ENCODE measurements at places on chromosomes 2 and 18. TPM values are rescaled to one million over a fixed set of nuclear protein-coding genes. Genes with fewer than 3 reads are reported as not detected.

DNA sequence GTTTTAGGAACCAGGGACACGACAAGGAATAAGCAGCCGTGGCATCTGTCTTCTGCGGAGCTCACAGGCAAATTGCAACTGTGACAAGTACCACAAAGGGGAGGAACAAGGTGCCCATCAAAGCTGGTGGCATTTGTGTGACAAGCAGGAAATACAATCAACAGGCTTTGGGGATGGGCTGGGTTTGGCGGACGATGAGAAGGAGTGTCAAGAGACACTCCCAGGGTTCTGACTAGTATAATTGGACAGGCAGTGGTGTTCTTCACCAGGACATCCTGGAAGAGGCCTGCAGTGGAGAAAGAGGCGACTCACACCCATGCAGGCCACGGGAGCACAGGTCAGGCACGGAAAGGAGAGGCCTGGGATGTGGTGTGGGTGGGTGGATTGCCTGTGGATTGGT, 14.2 kb upstream of the SPATA3 start:
- no peak for DNase-seq

The SMYD1 gene
- not detected for total RNA-seq

GRCh38 chr2:189854187-189854586, 69.9 kb downstream of the PMS1 start:
- no peak for DNase-seq

DNA sequence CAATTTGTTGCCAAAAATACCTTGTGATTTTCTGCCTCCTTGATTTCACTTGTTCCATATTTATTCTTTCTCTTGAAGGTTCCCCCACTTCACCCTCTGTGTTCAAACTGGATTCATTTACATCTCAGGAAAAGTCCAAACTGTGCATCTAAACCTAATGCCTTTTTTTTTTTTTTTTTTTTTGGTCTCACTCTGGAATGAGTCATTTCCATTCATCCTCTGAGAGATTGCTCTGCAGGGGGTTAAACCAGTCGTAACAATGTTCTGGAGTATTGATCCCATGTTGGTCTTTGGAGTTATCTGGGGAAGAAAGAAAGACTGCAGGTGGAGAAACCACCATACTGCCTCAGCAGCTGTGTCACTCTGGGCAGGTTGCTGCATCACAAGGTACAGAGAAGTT, 119.7 kb downstream of the TACR1 start:
- DNase-seq, result no peak

The IHH gene
- total RNA-seq, result not detected

DNA sequence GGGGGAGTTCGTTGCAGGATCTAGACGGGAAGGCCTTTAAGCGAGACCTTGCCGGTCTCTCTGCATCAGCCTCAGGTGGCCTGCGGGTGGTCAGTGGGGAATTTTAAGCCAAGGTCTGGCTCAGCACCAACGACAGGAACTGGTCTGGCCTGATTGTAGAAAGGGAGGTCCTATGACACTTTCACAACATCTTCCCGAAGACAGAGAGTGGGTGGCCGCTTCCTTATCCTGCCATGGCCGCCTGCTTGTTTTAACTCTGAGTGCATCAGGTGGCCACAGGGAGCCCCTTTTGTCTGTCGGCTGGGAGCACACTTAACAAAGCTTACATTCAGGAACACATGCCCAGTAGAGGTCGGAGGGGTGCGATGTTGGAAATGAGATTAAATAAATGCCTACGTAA, 363.7 kb upstream of the MYT1L start:
- DNase-seq, result no peak

GRCh38 chr2:44569491-44569890, 207.7 kb downstream of the CAMKMT start:
- DNase-seq, result no peak

The APCDD1 gene
- total RNA-seq, result not detected

DNA sequence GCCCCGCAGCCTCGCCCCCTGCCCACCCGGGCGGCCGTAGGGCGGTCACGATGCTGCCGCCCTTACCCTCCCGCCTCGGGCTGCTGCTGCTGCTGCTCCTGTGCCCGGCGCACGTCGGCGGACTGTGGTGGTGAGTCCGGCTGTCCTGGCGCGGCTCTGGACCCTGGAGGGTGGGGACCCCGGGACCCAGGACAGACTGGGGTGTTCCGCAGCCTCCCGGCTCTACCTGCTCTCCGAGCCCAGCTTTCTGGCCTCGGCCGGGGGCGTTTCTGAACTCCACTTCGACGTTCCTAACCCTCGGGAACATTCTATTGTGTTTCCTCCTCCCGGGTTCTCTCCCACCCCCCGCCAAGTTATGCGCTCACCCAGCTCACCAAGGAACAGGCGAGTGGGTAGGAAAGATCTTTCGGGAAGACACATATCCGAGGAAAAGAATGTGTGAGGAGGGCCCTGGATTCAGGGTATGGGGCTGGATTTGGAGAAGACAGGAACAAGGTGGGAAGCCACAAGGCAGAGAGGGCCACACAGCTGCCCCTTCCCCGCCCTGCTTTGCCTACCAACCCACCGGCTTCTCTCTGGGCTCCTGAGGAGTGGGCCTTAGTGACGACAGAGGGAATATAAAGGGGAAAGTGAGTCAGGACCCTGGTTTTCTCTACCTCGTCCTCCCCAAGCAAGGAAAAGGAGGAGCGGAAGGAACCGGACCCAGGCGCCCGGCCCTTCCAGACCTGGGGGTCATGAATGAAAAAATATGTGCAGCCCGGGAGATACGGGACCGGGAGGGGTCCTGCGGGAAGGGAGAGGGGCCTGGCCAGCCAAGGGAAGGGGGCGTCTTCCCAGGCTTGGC, 605 bp downstream of the WNT6 start:
- DNase-seq, result no peak

GRCh38 chr2:237012577-237013267, 73.0 kb upstream of the COPS8 start:
- DNase-seq, result no peak

DNA sequence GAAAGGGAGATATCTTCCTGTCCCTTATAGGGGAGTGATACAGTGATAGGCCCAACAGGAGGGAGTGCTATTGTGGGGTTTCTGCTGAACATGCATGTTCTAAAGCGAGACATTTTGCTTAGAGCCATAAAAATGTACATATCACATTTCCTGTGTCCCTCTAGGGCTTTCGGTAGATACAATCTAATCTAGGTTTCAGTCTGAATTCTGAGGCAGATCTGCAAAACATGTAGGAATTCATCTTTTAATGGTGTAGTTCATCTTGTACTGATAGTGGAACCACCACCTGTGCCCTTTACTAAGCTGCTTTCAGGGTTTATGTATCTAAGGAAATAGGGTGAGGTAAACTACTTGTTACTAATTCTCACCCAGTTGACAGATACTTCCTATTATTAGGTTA, 73.8 kb downstream of the SPTBN1 start:
- no peak for DNase-seq

The TUBA4B gene
- total RNA-seq, result not detected

GRCh38 chr2:109715313-109715805, 78.7 kb upstream of the RGPD5 start:
- no peak for DNase-seq
